ENCODE measurements at places on chromosomes 2 and 18.

DNA sequence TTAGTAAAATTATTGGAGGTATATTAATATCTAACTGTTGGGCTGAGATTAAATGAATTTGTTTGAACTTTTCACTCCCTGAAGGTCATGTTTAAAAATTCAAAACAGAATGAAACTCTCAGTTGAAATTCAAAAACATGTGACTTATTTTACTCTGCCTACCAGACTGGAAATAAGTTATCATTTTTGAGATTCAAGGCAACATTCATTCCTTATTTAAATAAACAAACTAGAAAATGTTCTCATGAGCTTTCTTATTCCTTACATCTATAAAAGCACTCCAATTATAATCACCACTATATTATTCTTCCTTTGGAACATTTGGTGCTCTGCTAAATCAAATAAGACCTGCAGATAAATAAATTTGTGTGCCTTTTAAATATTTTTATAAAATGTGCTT is 217.8 kb downstream of the CDH2 start:
- DNase-seq: no peak

GRCh38 chr2:190335225-190335559 is 8.2 kb upstream of the INPP1 start:
- DNase-seq: no peak

GRCh38 chr2:60706021-60706420 is 50.0 kb upstream of the PAPOLG start:
- no peak for DNase-seq

- no peak for DNase-seq
Measured at GRCh38 chr2:222281506-222281905, 17.3 kb downstream of the PAX3 start.

GRCh38 chr2:8661235-8661634 is 20.6 kb upstream of the ID2 start:
- DNase-seq: no peak

DNA sequence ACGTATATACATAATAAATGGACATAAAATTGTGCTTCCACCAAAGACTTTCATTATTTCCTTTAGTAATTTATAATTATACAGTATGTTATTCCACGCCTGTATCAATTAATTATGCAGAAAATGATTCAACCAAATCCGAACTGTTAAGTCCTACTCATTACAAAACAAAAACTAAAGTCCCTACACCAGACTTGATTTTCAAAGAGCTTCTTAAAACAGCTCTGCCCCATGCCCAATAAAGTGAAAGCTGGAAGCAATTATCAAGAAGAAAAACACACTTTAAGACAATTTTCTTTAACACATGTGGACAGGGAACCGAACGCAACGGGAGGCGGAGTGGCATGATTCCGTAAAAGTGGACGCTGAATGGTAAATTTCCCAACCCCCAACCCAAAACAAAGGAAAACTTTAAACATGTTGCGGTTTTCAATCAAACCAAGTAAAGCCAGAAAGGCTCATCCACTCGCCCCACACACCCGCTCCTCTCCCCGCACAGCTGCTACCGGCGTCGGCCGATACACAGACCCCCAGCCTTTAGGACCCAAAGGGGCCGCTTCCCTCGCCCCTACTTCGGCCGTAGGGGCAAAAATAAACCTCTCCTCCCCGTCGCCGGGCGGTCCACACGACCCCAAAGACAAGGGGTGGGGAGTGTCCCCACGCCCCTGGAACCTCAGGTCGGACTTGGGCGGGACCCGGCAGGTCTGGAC is 705 bp downstream of the YES1 start:
- DNase-seq: no peak

GRCh38 chr18:37397814-37398213 is 167.8 kb downstream of the CELF4 start:
- DNase-seq: no peak

DNA sequence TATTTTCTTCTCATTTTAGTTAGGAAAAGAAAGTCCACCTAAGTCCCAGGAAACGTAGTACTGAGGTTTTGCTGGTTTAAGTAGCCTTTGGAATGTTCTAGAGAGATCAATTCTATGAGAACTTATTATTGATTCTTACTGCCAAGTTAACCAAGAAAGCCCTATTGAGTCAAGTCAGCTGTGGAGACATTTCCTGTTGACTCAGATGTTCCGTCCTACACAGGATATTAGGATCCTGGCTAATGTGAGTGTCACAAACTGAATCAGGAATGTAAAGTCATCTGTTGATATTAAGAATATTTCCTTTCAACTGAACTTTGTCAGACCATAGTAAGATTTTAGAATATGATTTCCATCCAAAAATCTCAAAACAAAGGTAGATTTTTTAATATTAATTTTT is 654.3 kb downstream of the LRRTM4 start:
- no peak for DNase-seq

GRCh38 chr2:157442191-157442590 is 1.7 kb downstream of the CYTIP start:
- DNase-seq: no peak

- no peak for DNase-seq
Measured at GRCh38 chr2:608711-609110, 68.5 kb downstream of the TMEM18 start.

DNA sequence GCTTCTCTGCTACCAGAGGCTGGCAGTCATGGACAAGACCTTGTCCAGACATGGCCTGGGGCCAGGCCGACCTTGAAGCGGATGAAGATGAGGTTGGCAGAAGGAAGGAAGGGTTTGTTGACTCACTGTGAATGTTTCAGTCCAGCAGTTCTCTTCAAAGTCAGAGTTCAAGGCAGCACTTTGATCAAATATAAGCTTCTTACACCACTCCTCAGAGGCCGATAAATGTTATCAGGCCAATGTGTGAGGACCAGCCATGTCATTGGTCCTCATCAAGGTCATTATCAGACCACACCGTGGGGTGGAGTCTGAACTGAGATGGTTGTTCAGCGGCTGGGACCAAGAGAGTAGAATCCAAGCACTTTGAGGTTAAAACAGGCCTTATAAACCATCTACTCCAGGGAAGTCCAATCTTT is 35.5 kb downstream of the QPCT start:
- no peak for DNase-seq

- no peak for DNase-seq
Measured at GRCh38 chr2:32622570-32623310, 5.1 kb upstream of the TTC27 start.

- DNase-seq: no peak
Measured at GRCh38 chr2:233498126-233498525, 68.5 kb downstream of the USP40 start.

GRCh38 chr2:205880048-205880447 is 197.7 kb downstream of the NRP2 start:
- no peak for DNase-seq

DNA sequence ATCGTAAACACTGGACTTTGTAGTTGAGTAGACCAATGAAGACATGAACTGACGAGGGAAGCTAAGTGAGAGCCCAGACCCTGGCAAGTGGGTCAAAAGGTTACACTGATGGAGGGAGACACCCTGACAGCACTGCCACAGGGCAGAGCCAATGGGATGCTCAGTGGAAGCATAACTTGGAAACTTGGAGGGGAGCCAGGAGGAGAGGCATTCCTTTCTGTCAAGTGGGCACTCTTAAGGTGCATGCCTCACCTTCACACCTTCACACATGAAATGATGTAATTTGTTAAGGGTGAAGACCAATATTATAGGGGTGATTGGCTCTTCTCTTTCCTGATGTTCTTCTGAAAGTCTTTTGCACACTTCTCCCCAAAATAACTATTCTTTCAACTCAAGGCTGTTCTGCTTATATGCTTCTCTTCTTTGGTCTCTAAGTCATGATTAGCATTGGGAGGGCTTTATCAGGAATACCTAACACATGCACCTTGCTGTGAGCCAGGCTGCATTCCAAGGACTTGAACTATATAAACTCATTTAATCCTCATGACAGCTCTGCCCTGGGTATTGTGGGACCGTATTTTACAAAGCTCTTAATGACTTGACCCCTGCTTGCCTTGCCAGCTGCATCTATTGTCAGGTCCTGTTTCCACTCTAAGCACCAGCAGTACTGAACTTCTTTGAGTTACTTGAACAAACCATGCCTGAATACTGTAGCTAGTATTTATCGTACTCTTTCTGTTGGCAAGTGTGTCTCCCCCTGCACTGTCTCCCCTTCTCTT is 19.0 kb downstream of the RPL37A start:
- no peak for DNase-seq

DNA sequence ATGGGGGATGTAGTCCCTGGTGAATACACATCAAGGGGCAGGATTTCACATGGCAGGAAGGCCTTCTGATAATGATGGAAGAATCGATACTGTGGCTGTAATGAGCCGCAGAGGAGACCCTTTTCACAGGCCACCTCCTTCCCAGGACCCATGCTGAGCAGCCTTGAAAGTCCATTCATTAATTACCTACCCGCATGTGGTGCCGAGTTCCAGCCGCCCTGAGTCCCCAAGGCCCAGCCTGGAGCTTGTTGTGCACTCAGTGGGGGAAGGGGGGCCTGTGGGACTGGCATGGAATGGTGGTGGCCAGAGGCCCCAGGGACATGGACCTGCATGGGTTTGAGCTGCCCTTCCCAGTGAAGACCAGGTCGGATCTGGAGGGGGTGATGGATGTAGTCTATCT is 25.5 kb downstream of the ASB18 start:
- no peak for DNase-seq

- DNase-seq: no peak
Measured at GRCh38 chr2:43136876-43137275, 89.5 kb downstream of the ZFP36L2 start.

GRCh38 chr2:152782171-152782570 is 63.8 kb downstream of the ARL6IP6 start:
- DNase-seq: no peak

GRCh38 chr18:31487246-31488015 is 10.5 kb upstream of the DSG2 start:
- DNase-seq: no peak

DNA sequence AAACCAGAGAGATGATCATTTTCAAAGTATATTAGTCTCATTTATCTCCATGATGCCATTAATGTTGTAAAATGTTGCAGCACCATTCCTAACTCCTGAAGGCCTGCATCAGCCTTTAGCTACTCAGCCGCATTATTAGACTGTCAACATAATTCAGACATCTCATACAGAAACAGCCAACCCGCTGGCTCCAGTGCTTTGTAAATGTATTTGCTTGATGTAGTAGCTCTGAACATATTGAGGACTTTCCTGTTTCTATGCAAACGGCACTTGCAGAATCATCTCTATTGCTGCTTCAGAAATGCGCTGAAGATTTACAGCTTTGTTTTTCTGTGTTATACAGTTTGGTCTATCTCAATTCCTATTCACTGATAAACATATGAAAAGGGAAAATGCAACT is 372.2 kb downstream of the DSEL start:
- DNase-seq: no peak

- no peak for DNase-seq
Measured at GRCh38 chr2:14827226-14828023, 194.9 kb downstream of the LRATD1 start.

GRCh38 chr2:233039212-233039845 is 6.9 kb downstream of the NEU2 start:
- DNase-seq: no peak

DNA sequence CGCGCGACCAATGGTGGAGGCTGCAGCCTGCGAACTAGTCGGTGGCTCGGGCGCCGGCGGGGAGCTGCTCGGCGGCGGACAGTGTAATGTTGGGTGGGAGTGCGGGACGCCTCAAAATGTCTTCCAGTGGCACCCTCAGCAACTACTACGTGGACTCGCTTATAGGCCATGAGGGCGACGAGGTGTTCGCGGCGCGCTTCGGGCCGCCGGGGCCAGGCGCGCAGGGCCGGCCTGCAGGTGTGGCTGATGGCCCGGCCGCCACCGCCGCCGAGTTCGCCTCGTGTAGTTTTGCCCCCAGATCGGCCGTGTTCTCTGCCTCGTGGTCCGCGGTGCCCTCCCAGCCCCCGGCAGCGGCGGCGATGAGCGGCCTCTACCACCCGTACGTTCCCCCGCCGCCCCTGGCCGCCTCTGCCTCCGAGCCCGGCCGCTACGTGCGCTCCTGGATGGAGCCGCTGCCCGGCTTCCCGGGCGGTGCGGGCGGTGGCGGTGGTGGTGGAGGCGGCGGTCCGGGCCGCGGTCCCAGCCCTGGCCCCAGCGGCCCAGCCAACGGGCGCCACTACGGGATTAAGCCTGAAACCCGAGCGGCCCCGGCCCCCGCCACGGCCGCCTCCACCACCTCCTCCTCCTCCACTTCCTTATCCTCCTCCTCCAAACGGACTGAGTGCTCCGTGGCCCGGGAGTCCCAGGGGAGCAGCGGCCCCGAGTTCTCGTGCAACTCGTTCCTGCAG is at the start of gene HOXD9:
TSS of gene HOXD9 (plus strand) at position 37 of the 728 bp plus-strand sequence. CDS start at position 87, 50 bp downstream.
- DNase-seq: no peak

DNA sequence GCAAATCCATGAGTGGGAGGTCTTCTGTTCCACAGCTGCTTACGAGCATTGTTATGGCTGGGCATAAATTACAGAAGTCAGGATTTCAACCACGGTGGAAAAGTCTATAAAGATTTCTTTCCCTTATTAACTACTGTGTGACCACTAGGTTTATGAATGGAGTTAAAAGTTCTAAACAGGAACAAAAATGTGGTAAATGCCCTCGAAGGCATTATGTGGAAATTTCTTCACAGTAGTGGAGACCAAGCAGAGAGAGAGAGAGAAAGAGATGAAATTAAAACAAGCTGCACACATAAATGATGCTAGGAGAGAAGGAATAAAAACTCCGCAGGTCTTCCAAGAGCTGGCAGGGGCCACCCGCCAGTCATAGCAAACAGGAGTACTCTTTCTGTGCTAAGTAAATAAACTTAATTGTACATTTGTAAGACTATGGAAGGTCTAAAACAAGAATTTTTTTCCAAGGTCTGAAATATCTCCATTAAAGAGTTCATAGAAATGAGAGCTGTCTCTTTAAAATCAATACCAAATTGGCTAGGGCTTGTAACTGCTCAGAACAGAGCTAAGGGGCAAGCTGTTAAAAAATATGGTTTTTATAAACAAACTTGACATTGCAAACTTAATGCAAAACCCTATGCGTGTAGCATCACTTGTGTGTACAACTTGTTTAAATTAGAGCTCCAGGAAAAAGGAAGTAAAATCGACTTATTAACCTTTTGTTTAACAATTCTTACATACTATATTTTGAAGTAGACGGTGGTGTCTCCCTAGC is 438.2 kb downstream of the MEIS1 start:
- no peak for DNase-seq

Measured in caudate nucleus (tissue), 63 donors.